Pancreas (tissue), 10 donors: ENCODE measurements at places on chromosomes 13 and 19. TPM values are rescaled to one million over a fixed set of nuclear protein-coding genes. Genes with fewer than 3 reads are reported as not detected.

Gene PSG7
- total RNA-seq: not detected

DNA sequence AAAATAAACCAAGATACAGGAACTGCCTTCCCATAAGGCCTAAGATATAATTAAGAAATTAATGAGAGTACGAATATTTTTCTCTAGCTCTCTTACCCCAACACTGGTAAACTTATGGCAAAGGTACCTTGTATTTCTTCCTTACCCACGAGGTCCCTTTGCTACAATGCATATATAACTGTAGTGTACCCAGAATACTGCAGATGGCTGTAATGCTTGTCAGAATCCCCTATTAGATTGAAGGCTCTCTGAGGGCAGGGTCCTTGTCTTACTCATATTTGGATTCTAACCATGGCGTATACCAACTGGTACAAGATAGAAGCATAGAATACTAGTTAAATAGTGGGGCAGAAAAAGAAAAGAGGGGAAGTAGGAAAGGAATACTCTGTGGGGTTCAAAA, 15.1 kb downstream of the SLC25A30 start:
- DNase-seq: no peak

Gene PRX
- 3.2 TPM for total RNA-seq

DNA sequence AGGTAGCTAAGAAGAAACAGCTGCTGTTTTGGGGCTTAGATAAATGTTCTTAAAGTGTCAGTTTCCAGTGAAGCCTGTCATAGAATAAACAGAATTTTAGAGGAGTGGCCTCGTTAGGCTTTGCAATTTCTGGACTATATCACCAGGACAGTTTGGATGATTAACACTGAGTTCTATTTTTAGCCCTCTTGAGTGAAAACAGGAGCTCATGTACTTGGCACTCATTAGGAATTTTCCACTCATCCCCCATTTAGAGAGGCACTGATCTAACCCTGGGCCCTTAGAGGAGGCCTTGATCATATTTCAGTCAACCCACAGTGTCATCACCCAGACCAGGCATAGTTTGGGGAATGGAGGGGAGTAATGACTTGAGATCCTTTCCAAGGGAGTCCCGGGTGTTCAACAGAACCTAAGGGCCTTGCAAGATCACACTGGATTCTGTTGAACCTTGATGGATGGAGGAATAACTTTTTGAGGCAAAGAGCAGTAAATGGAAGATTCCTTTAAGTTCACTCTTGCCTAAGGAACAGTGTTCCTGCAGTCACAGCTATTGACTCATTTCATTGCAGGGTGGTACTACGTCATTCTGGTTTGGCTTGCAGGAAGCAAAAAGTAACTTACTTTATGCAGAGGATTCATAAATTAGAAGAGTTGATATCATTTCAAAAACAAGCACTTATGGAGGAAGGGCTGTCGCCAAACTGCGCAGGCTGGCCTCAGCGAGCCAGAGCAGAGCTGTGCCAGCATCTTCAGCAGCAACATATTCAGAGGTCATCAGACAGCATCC, 160.2 kb downstream of the SLC7A1 start:
- DNase-seq: no peak

- peak; percentile 50 for DNase-seq
Measured at GRCh38 chr19:8209462-8210378, 550 bp downstream of the CERS4 start.

- no peak for DNase-seq
Measured at GRCh38 chr19:34712395-34713261, 21.4 kb upstream of the ZNF181 start.

DNA sequence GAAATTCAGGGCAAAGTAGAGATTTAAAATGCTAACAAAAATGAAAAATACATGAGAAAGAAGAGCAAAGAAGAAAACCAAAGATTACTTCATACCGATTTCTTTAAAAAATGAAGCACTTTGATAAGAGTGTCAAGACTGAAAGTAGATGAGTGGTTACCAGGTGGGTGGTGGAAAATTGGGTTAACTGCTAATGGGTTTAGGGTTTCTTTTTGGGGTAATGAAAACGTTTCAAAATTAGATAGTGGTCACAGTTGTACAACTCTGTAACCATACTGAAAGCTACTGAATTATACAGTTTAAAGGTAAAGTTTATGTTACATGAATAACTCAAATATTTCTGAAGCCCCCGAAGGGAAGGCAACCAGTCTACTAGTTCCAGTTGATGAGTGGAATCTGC, 179.4 kb downstream of the NDFIP2 start:
- DNase-seq: no peak

Gene ZNF568
- 4.1 TPM for total RNA-seq

- no peak for DNase-seq
Measured at GRCh38 chr19:8849232-8849631, 17.1 kb downstream of the MBD3L1 start.

GRCh38 chr13:59279028-59279427, 884.7 kb downstream of the DIAPH3 start:
- DNase-seq: no peak

DNA sequence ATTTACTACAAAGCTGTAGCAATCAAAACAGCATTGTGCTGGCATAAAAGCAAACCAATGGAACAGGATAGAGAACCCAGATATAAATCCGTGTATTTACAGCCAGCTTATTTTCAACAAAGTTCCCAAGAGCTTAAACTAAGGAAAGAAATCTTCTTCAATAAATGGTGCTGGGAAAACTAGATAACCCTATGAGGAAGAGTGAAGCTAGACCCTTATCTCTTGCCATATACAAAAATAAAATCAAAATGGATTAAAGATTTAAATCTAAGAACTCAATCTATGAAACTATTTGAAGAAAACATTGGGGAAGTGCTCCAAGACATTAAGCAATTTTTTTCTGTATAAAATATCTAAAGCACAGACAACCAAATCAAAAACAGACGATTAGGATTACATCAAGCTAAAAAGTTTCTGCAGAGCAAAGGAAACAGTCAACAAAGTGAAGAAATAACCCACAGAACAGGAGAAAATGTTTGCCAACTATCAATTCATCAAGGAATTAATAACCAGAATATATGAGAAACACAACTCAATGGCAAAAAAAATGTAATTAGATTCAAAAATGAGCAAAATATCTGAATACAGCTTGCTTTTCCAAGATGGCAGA, 480.7 kb downstream of the LMO7 start:
- DNase-seq: no peak

Gene ICAM3
- 5.7 TPM for total RNA-seq

Gene CEACAM1
- total RNA-seq: 1.3 TPM

Gene PPP1R12C
- total RNA-seq: 50.2 TPM

Gene NAPSA
- 2.8 TPM for total RNA-seq

- DNase-seq: no peak
Measured at GRCh38 chr13:24660023-24660741, 20.0 kb upstream of the ATP12A start.

Gene TBC1D17
- total RNA-seq: 21.0 TPM

Gene TYK2
- 42.5 TPM for total RNA-seq

Gene ZNF85
- total RNA-seq: 5.0 TPM

Gene F2RL3
- 2.7 TPM for total RNA-seq

Gene TEX101
- not detected for total RNA-seq

Gene OR1M1
- not detected for total RNA-seq

DNA sequence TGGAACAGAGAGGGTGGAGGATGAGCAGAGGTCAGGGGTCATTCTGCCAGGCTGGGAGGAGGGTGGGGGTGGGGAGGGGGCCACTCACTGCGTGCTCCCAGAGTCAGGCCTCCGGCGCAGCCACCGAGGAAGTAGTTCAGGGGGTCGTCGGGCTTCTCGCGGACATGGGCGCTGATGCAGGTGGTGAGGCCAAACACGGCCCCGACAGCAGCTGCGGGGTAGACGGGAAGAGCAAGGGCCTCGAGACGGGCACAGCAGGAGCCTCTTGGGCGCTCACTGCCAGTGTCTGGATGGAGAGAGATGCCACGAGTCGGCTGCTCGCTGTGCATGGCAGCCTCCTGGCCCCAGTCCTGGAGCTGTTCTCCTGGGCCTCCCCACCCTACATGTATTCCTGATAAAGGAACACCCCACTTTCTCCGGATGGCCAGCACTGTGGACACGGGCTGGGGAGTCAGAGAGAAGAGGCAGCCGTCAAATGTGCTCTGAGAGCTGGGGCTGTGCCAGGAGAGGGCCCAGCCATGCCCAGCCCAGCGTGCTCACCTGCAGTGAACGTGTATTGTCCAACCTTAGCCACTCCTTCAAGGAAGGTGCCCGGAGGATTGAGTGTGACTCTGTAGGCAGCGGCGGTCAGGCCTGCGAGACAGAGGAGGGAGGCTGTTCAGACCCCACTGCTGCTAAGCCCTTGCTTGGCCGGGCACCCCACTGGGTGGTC, 7.1 kb downstream of the NDUFA11 start:
- DNase-seq: peak; percentile 63

GRCh38 chr13:36445278-36445677, 13.0 kb downstream of the CCNA1 start:
- no peak for DNase-seq

- peak; percentile 91 for DNase-seq
Measured at GRCh38 chr19:18379803-18380747, 5.9 kb upstream of the GDF15 start.

Gene NFIC
- total RNA-seq: 106 TPM

- DNase-seq: no peak
Measured at GRCh38 chr19:39415111-39416046, 2.9 kb downstream of the PLEKHG2 start.

DNA sequence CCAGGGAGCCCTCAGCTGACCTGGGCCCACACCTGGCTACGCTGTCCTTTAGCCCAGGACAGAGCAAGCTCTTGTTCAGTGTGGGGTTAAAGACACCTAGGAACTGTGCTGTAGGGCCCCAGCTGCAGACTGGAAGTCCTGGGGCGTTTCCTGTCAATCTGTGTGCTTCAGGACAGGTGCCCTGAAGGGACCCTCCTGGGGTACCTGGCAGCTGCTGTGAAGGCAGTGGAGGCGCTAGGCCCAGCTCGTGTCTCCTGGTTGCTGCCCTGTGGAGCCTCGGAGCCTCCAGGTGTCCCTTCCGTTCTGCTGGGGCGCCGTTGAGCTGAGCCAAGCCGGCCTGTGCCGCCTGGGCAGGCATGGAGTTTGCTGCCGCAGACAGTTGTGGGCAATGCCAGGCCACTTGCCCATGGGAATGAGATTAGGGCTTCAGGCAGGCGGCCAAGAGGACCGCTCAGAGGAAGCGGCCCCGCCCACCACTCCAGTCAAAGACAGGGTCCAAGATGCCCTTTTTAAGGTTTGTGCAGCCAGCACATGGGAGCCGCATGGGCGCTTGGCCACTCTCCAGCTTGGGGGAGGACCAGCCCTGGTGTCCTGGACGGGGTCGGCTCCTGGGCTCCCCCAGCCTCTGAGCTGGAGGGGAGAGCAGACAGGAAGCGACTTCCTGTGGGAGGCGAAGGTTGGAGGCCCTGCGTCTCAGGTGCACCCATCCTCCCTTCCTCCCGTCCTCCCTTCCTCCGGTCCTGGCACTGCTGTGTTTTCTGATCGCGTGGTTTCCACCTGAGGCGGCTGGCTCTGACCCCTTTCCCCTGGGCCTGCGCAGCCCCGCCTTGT, 4.0 kb downstream of the PTBP1 start:
- peak; percentile 85 for DNase-seq

Gene OR4F17
- total RNA-seq: not detected

Gene SIRT2
- total RNA-seq: 20.1 TPM

GRCh38 chr19:33348301-33349010, 25.1 kb upstream of the CEBPG start:
- no peak for DNase-seq

- DNase-seq: no peak
Measured at GRCh38 chr13:104206450-104207044, 1140.3 kb upstream of the SLC10A2 start.

Gene PROZ
- not detected for total RNA-seq

DNA sequence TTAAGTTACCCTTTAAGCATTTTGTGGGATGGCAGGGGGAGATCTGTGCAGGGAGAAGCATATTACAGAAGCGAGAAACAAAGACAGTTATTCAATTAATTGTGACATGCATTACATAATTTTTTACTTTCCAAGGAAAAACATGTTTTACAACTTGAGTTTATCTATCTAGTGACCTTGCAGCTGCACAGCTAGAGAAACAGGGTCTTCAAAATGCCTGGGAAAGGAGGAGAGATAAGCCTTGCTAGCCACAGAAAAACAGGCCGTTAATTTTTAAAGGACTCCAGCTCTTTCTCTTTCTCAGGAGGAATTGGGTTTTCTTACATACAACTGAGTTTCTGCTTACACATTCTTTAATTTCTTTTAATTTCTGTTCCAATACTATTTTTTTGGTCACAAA, 14.8 kb upstream of the ZNF431 start:
- DNase-seq: no peak
